ENCODE measurements at places on chromosomes 12 and 14.
A peak's percentile ranks its signal among the peaks of the same experiment; 100 is the strongest.

DNA sequence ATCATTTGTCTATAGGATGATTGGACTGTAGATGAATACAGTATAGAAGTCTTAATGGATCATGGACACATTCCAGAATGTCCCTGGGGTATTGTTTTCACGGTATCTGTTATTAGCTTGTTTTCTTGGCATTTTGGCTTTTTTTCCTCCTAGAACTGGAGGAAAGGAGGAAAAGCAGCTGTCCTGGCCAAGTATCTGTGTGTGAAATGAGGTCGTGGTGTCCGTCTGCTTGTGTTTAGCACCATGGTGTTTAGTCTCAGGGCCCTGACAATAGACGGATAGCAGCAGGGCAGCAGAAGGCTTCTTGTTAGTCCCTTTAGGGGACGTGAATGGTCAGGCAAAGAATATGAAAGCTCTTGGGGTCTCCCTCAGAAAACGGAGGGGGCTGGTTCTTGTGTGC lies 21.2 kb downstream of the FGF6 start:
- peak; percentile 46 for DNase-seq

GRCh38 chr14:30450631-30451545 lies 108.1 kb upstream of the G2E3 start:
- DNase-seq: peak; percentile 85

DNA sequence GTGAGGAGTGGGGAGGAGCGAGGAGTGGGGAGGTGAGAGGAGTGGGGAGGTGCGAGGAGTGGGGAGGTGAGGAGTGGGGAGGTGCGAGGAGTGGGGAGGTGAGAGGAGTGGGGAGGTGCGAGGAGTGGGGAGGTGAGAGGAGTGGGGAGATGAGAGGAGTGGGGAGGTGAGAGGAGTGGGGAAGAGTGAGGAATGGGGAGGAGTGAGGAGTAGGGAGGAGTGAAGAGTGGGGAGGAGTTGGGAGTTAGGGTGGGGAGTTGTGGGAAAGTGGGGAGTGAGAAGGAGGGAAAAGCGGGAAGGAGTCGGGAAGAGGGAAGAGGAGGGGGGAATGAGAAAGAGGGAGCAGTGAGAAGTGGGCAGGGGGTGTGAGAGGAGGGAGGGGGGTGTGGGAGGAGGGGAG lies 86.1 kb downstream of the B4GALNT3 start:
- DNase-seq: no peak

GRCh38 chr14:79543967-79544697 lies 667.2 kb downstream of the DIO2 start:
- DNase-seq: no peak

- no peak for DNase-seq
Observed at GRCh38 chr12:106329231-106329982, 26.9 kb downstream of the TCP11L2 start.

GRCh38 chr12:122724641-122725243 lies 5.9 kb downstream of the HCAR1 start:
- DNase-seq: no peak

DNA sequence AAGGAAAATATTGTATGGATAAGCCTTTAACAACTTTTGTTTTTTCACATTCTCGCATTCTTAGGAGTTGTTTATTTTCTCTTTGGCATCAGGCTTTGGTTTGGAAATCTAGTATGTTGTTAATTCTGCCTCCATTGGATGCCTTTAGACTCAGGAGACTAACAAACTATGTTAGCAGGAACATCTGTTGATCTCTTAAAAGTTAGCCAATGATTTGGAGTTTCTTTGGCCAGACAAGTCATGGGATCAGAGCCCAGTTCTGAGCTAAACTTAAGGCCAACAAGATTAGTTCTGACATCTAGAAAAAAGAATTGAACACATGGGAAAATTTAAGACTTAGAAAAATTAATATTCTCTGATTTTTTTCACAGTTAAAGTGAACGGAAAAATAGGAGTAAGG lies 35.3 kb upstream of the STRAP start:
- DNase-seq: peak; percentile 97

GRCh38 chr12:67477681-67478265 lies 170.8 kb upstream of the DYRK2 start:
- no peak for DNase-seq

- no peak for DNase-seq
Observed at GRCh38 chr12:62194616-62195015, 65.6 kb upstream of the USP15 start.

- no peak for DNase-seq
Observed at GRCh38 chr12:40375076-40375475, 150.3 kb downstream of the LRRK2 start.

- DNase-seq: no peak
Observed at GRCh38 chr14:35534208-35534872, 376 bp downstream of the INSM2 start.

DNA sequence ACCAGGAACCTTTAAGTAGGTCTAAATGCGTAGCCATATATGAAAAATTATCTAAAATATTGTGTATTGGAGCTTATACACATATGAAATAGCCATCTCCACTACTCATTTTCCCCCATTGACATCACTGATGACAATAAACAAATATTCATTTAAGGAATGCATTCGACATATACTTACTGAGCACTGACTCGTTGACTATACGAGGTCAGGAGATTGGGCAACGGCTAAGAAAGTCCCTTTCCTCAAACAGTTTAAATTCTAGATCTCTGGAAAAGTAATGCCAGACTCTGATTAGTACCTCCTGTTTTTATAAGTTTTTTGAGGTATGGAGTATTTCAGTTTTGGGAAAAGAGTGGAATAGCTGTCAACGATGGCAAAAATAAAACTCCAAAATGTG lies 139.4 kb upstream of the DIO2 start:
- no peak for DNase-seq

GRCh38 chr12:30138483-30138882 lies 354.7 kb upstream of the TMTC1 start:
- peak; percentile 4 for DNase-seq

DNA sequence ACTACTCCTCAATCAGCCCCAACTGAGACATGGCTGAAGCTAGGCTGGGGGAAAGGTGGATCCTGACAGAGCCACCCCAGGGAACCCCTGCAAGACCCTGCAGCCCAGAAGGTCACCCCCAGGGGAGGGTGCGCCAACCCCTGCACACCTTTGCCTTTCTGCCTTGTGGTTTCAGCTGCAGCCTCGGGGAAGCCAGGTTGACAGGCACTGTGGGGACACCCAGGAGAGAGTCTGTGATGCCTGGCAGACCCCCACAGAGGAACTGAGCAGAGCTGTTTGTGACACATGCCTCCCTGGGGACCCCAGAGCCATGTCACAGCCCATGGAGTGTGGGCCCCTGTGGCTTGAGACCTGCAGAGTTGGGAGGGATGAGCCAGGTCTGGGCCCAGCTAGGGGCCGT lies 11.8 kb upstream of the HHIPL1 start:
- DNase-seq: no peak

DNA sequence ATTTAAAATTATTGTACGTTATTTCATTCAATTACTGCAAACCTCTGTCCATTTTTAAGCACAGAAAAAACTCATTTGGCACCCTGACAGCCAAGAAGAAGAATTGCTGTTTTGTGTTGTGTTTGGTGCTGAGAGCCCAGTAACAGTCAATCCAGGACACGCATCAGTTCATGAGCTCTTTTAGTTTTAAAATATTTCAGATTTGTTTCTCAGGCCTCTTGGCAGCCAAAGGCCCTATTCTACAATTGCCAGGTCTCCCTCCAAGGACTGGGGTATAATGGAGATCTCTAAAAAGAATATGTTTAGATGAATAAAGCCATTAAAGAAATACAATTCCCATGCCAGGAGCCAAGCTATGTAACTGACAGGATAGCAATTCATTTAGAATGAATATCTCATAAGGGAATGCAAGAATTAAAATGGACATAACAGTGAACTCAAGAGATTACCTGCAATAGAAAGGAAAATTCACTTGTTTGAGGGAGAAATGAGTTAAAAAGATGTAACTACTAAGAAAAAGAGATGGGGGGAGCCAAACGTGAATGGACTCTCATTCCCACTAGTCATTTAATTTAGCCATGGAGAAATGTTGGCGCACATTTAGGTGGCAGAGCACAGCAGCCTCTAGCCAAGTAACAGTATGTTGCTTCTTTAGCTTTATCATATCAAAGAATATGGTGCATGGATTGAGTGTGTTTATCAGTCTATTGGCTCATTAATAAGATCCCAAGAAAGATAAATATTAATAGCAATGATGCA lies 140.6 kb upstream of the PELI2 start:
- peak; percentile 89 for DNase-seq

DNA sequence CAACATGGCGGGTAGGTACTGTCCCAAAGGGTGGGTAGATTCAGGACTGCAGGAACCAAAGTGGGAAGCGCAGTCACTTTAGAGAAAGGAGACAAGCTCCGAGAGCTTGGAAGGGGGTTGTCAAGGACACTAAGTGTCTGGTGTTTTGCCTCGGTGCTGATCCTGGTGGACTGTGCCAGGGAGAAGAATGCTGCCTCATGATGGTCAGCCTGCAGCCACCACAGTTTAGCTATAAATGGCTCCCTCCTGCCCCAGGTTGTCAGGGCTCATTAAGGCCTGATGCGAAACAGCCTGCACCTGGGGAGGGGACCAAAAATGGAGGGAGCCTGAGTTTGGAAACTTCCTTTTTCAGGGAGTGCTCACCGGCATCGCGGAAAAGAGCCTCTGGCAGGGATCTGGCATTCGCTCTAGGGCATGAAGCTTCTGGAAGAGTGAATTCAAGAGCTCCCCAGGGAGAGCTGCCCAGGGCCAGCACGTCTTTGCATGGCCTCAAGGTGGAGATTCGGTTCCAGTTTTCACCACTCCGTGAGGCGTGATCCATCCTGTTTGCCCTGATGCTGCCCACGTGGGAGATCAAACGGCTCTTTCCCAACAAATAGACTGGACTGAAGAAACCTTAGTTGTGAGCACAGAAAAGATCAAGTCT lies 164.0 kb downstream of the FOXN3 start:
- DNase-seq: no peak

- DNase-seq: no peak
Observed at GRCh38 chr14:64417055-64417770, 29.1 kb downstream of the MTHFD1 start.

- no peak for DNase-seq
Observed at GRCh38 chr12:51864833-51865670, 16.5 kb upstream of the FIGNL2 start.

DNA sequence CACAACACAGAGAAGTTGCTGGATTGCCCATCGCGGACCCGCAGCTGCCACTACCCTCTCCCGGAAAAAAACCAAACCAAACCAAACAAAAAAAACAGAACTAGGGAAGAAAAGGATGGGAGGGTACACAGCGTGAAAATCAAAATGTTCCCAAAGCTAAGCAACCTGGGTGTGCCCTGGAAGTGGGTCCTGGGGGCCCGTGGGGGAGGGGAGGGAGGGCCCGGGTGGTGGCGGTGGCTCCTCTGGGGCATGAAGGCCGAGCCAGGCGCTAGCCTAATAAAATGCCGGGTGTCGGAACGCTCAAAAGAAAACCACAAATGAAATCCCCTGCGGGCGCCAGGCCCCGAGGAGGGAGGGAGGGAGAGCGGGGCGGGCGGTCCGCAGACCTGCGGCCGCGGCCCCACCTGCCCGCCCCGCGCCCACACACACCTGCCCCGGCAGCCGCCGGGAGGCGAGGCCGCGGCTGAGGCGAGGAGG lies 787 bp downstream of the HECTD4 start:
- peak; percentile 18 for DNase-seq

DNA sequence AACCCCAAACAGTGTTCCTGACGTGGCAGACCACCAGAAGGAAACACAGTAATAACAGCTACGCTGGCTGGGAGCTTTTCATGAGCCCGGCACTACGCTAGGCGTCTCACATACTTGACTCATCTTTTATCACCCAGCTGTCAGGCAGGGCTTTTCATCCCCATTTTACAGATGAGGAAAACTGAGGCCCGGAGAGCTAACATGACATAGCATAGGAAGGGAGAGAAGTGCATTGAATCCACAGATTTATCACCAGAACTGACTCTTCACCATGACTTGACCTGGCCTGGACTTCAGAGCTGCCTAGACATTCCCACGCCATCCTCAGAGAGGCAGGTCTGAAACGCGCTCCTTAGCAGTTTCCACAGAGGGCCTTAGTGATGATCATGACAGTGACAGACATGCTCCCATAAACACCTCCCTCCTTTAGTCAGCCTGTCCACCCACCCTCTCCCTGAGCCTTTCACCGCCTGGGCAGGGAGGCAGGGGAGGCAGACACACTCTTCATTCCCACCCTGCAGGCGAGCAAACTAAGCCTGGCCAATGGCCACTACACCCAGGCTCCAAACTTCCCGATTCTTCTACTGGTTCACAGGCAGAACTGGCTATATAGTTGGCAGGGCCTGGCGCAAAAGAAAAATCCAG lies 56.2 kb downstream of the RBM19 start:
- DNase-seq: no peak

- DNase-seq: no peak
Observed at GRCh38 chr12:125110641-125111360, 45.6 kb downstream of the AACS start.

DNA sequence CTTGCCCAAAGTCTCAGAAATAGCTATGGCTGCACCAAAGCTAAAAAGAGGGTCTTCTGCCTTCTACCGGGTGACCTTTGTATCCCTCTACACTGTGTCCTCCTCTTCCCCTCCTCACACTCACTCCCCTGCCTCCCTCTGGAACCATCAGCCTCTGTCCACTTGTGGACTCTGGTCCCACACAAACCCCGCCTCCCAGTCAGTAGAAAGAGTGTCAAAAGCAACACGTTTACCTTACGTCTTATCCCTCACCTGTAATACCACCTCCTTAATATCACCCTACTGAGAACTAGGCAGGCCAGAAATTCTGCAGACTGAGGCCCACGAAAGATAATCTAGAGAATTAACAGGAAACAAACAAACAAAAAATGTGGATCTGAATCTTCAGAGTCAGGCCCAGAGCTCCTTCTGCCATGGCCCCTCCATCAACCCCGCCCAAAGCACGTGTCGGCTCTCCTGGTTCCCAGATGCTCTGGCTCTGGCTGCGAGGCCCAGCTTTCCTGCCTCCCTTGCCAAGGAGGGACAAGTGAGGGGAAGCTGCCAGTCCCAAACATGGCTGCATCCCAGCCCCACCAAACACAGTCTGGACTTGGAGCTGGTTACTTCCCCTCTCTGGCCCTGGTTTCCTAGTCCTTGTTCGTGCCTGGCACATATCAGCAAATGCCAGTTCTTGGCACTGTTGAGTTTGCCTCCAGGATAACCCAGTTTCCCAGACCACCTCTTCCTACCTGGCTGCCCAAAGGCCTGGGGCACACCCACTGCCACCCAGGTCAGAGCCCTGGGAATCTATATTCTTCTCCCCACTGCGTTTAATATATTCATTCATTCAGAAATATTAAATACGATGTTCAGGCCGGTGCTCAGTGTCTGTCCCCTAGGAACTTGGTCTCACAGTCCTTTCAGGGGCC lies 2.7 kb downstream of the ACTN1 start:
- DNase-seq: peak; percentile 74

GRCh38 chr12:6638305-6638704 lies 2.5 kb upstream of the LPAR5 start:
- DNase-seq: no peak

DNA sequence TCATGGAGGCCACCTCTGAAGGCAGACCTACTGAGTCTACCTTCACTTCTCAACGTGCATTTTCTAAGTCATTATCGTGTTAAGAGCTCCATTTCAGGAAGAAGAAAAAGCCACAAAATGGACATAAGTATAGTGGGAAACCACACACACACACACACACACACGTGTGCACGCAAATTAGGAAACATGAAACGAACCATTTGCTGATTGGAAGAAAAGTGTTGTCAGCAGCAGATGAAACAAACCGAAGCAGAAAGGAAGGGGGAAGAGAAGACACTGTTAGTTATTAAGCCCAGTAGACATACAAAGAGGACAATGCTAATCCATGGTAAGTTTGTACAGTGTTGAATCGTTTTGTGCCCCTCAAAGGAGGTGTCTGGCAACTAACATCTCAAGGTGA lies 9.9 kb upstream of the VPS33A start:
- DNase-seq: no peak
